ENCODE measurements at places on chromosomes 7 and 10. TPM values are rescaled to one million over a fixed set of nuclear protein-coding genes. Genes with fewer than 3 reads are reported as not detected.
A peak's percentile ranks its signal among the peaks of the same experiment; 100 is the strongest.

REEP3 gene
- total RNA-seq, result 34.6 TPM

ABCB1 gene
- 48.3 TPM for total RNA-seq

TRIM73 gene
- 4.3 TPM for total RNA-seq

SOSTDC1 gene
- 13.4 TPM for total RNA-seq

ZNF138 gene
- 9.9 TPM for total RNA-seq

AMZ1 gene
- 0.16 TPM for total RNA-seq

DNAJB12 gene
- total RNA-seq, result 37.7 TPM

DNA sequence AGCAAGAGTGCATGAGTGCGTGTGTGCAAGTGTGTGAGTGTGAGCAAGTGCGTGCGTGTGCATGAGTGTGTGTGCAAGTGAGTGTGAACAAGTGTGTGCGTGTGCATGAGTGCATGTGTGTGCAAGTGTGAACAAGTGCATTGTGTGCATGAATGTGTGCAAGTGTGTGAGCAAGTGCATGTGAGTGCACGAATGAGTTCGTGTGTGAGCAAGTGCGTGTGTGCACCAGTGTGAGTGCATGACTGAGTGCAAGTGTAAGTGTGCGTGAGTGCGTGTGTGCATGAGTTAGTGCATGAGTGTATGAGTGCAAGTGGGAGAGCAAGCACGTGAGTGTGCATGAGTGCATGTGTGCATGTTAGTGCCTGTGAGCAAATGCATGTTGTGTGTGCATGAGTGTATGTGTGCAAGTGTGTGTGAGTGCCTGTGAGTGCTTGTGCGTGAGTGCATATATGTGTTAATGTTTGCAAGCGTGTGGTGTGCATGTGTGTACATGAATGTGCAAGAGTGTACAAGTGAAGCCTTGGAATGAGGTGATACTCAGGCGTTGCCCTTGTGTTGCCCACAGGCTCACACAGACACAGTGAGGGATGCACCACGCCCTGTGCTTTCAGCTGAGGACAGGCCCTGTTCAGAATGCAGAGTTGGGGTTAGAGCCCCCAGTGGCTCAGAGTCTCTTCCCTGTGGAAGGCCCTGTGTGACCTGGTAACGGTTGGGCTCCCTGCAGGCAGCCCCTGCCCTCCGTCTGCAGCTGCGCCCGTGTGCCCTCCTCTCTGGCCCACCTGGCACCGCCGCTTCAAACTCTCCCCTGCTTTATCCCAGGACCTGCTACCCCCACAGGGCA is 97.1 kb downstream of the NKX6-2 start:
- DNase-seq, result peak; percentile 14

- DNase-seq, result no peak
Measured at GRCh38 chr7:20958572-20958971, 171.9 kb upstream of the SP8 start.

DNA sequence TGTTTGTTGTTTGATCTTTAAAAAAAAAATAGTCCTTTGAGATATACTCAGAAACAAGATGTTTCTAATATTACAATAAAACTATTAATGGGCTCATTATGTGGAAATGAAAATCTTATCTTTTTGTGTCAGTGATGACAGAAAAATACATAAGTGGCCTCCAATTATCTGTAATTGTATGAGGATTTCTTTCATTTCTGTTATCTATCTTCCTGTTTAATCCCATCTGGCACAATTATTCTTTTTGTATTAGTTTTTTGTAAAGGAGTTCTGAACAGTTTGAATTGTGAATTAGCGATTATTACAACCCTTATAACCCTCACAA is 270.8 kb downstream of the BBS9 start:
- DNase-seq, result no peak

GRCh38 chr10:30413996-30414576 is 19.9 kb upstream of the MAP3K8 start:
- DNase-seq, result no peak

- DNase-seq, result no peak
Measured at GRCh38 chr7:51351661-51352060, 35.1 kb upstream of the COBL start.

DNA sequence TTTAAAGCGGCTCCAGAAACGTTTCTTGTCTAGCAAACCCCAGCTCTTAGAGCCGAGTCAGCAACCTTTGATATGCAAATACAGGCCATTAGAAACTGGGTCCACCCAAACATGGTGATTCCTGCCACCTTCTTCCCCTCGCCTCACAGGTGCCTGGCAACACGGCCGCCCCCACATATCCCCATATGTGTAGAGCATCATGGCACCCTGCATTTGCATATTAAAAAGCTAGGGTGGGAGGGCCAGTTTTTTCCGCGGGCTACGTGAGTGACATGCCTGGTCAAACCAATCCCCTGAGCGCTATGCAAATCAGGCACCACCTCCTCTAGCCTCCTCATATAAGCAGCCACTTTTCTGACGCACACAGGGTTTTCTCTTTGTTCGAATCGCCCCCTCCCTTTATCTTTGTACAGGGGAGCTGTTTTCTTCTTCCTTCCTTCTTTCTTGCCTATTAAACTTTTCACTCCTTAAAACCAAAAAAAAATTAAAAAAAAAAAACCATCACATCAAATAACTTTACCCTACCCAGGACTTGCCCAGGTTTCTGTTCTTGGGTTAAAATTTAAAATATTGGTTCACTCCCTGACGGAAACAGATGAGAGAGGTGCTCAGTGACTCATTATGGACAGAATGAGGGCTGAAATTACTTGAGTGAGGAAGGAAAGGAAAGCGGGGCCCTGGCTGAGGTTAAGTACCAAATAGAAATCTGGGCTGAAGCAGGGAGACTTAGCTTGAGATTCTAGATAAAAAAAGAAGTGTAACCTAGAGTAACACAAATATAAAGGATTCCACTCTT is 59.8 kb downstream of the COA1 start:
- no peak for DNase-seq

- DNase-seq, result no peak
Measured at GRCh38 chr7:122618585-122619189, 80.2 kb downstream of the RNF133 start.

DNA sequence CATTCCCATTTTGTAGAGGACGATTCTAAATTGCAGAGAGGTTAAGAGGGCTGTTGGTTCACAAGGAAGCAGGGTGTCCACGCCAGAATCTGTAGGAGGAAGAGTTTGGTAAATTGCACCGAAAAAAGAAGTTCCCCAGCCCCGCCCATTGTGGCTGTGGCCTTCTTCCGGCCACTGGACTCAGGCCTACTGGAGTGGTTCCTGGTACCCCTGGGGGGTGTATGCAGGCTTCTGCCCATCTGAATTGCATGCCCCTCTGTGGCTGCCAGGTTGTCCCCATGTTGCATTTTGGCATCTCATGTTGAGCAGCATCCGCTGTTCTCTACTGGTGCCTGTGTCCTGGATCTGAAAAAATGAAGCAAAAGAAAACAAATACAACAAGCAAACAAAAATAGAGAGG is 234.2 kb downstream of the WDR11 start:
- no peak for DNase-seq

DNA sequence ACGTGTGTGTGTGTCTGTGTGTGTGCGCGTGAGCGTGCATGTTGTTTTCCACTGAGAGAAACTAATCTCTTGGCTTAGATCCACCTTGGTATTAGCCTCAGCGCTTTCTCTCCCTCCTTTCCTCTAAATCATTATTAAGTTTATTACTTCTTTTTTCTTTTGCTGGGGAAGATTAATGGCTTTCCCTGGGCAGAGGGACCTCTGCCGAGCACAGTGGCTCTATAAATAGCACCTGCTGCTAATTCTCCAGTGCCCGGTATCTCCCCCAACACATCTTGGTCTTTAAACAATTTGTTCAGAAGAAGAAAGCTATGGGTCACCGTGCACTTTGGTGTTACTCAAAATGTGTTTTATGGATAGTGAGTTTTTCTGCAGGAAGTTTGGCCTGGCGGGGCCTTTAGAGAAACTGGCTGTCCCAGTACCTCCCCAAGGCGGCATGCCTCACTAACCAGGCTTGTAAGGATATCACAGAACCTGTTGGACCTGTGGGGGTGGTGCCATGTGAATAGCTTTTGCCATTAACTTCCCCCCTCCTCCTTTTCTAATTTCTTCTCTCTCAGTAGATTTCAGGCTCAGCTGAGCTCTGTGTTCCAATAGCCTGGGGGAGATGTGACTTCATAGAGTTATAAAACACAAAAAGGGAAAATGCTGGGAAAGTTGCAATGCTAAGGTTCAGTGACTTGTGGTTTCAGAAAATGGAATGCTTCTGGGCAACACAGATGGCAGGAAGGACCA is 70.1 kb upstream of the RAB11FIP2 start:
- peak; percentile 95 for DNase-seq

DNA sequence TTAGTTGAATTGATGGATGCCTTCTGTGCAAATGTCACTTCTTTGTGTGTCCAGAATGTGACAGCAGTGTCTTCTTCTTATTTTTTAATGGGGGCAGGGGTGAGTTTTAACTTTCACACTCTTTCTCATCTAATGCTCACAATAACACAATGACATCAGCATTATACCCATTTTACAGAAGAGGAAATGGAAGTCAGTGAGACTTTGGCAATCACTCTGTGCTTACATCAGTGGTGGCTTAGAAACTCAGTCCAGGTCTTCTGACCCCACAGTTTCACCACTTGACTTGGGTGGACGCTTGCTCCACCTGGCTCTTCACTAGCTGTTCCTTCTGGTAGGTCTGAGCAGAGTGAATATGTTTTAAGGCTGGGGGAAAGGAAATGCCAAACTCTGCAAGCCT is 124.0 kb downstream of the PRKCQ start:
- DNase-seq, result no peak

GRCh38 chr10:112799038-112799437 is 151.0 kb upstream of the TCF7L2 start:
- no peak for DNase-seq

DNA sequence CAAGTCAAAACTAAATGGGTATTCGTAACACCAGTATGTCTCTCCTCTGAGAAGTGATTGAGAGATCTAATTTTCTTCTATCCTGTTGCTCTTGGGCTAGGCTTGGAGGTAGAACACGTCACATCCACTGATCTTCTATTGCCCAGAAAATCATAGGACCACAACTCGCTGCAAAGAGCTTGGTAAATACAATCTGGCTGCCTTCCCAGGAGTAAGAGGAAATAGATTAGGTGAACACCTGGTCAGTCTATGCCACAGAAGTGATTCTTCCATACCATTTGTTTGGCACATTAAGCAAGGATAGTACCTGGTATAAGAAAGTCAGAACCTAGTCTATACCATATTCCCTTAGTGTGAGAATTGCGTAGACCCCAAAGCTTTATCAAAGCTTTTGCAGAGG is 129.3 kb upstream of the PHYHIPL start:
- no peak for DNase-seq

Data from kidney (tissue), 22 donors.